RCC 7860 (cell line): ENCODE measurements at places on chromosomes 4 and X.

DNA sequence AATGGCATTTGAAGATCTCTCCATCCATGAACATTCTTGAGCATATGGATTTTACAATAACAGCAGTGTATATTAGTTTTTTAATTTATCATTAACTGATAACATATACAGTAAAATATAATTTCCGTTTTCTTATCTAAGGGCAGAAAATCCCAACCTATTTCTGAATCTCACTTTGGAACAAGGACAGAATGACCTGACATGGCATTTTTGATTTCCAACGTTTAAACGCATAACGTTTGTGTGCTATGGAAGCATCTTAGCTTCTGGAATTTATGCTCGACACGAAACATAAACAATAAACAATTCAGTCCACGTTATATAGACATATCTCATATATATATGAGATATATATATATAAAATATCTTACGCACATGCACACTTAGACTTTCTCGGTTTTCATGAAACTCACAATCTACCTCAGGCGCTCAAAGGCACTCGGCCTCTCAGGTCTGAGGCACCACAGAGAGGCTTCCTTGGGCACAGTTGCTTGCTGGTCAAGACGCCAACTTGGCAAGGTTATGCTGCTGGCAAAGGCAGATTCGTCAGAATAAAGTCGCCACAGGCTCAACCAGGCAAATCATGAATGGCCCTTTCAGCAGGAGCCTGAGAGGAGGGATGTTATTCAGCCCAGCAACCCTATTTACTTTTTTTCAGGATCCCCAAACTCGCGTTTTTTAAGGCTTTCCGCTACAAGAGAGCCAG, 1.0 kb upstream of the UGT8 start:
- no peak for DNase-seq

DNA sequence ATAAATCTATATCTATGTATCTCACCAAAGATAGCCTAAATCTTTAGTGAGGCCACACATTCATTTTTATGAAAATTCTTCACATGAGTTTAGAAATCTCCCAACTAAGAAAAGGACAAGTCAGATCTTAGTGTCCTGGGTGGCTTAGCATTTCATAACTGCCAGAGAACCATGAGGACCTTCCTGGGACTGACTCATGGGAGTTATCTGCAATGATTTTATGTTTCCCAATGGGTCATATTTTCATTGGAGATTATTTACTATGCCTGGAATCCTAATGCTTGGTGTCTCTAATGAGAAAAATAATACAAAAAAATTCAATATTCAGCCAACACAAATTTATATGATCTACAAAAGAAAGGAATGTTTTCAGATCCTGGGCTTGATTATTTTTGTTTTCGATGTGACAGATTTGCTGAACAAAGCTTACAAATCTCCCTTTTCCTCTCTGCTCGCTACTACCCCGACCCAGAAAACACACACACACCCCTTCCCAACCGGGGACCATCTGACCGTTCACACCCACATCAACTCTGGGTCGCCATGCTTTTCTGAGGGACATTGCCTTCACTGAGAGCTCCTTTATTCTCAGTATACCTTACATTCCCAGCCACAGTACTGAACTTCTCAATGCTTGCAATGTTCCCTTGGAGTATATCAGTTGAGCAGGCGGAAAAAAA, 40.1 kb downstream of the SORBS2 start:
- no peak for DNase-seq

- no peak for DNase-seq
Measured at GRCh38 chr4:139726615-139727014, 61.0 kb downstream of the MGST2 start.

GRCh38 chrX:66632981-66633380, 5.9 kb downstream of the EDA2R start:
- DNase-seq: no peak

DNA sequence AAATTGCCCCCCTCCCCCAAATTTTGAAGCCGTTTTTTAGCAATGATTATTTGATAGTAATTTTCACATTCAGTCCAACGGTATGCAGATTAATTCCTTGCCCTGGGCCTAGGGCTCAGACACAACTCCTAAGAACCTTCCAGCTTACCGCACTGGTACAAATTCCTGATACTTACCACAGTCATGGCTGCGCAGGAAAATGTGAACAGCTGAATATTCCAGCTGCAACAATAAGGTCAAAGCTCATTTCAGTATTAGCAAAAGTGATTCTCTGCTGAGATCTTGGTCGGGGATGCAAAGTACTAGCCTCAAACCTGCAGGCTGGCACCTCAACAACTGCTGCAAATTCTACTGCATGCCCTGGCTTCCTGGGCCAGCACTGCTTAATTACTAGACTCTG, 3.0 kb downstream of the ATP11C start:
- DNase-seq: no peak

DNA sequence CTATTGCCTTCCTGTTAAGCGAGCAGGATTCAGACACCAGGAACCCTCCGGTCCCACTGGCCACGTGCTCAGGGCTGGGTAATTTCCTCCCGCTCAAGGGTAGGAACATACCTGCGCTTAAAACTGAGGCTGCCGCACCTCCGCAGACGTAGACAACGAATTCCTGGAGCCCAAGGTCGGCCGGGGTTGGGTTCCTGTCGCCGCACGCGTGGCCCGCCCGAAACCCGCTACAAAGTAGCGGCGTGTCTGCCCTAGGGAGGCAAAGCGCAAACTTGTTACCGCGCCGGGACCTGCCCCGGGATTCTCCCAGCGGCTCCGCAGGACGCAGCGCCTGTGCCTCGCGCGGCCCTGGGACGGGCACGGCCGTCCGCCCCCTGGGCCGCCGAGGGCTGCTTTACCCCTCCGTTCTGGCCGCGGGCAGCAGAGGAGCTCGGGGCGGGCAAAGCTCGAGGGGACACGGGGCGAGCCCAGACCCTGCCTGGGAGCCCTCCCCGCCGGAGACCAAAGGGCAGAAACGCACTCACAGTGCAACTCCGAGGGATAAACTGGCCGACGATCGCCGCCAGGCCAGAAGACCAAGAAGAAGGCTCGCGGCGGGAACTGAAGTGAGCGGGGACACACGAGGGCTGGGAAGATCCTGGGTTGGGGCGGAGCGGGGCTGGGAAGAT, at the start of gene ERVMER34-1:
Gene ERVMER34-1, minus strand, starts transcription at position 607 of the 668 bp plus-strand sequence. CDS start 5,905 bp downstream, outside the sequence.
- DNase-seq: no peak

DNA sequence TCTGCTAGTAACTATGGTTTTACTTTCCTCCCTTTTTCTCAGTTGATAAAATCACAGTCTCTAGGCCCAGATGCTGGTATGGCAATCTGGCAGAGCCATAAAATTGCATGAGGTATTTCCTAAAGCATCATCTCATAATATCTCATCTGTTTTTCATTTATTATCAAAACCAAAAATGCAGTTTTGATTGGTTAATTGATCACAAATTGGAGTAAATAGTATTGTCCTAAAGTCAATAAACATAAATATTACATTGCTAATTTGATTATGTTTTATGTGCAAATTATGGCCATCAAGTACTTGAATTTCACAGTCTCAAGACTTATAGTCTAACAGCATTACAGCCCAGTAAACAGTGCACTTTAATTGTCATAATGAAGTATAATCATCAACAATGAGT, 2365.6 kb downstream of the ARAP2 start:
- DNase-seq: no peak

DNA sequence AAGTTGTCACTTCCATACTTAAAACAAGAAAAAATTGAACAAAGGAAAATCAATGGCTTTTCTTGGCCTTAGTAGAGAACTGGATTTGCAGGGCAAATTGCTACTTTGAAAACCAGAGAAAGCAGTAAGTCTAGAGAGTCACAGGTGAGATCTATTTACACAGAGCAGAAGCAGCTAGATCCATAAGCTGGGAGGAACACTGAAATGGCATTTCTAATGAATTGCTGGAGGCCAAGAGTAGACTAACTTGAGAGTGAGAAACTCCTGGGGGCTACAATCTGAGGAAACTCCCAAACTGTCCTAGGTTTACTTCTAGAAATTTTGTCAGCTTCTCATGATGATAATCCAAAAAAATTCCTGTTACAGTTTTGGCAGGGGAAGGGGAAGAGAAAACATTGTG, 133.3 kb downstream of the SPCS3 start:
- no peak for DNase-seq

- no peak for DNase-seq
Measured at GRCh38 chr4:74449571-74450297, 4.8 kb downstream of the AREG start.
